ENCODE measurements at places on chromosomes 7 and 10. TPM values are rescaled to one million over a fixed set of nuclear protein-coding genes. Genes with fewer than 3 reads are reported as not detected.

Gene GRM3
- not detected for total RNA-seq

Gene ERV3-1
- total RNA-seq = 58.4 TPM

Gene GRM8
- total RNA-seq = 1.5 TPM

Gene TAC1
- 9.1 TPM for total RNA-seq

DNA sequence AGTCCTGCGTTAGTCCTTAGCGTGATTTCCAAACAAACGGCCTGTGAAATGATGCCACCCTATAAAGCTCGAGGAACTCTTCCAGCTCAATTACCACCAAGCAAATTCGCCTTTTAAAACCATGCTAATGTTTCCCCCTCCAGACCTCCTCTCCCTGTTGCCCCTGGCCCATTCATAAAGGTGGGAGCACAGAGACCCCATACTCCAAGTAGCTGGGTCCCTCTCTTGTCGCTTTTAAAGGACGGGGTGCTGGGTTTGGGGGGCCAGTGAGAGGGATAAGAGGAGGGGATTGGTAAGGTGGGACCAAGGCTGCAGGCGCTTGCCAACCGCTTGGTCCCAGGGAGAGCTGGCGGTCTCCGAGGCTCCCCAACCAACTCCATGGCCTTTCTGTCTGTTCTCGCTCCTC is 1.2 kb downstream of the HMX2 start:
- no peak for DNase-seq

DNA sequence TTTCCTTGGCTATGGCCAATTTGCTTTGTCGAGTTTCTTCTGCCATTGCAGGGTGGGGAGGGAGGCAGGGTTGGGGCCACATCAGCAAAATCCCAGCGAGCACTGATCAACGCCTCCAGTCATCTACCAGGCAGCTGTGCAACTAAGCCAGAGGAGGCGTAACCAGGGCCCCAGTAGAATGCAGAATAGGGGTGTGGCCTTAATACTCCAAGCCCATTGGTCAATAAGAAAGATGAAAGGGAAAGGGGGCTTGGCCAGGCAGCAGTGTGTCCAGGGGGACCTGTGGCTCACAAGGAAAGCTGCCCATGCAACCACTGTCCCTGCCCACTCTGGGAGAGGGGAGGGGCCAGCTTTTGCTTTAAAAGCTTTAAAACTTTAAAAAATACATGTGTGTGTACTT is 21.5 kb upstream of the GGCT start:
- no peak for DNase-seq

GRCh38 chr10:110307805-110308204 is 3.1 kb upstream of the SMNDC1 start:
- no peak for DNase-seq

DNA sequence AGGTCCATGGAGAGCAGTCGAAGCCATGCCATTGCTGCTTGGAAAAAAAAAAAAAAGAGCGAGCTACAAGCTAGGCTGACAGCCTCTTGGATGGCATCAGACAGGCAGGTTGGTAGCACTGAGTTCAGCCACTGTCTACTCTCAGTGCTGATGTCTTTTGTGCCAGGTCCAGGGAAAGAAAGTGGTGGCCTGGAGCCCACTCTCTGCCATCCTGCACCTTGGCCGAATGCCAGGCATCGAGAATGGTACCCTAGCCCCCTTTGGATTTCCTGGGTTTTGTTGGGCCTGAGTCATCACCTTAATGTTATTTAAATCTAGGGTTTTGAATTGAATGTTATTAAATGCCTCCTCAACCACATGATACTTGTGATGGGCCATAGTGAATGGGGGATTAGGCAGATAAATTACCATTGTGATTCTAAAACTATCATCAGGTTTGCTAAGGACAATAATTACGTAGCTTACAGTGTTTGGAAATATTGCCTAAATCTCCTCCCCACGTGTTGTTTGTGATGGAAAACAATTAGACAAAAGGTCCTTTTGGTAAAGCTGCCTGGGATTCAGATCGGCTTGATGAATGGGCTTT is 195.7 kb upstream of the GPR26 start:
- DNase-seq = no peak

GRCh38 chr10:7561985-7562384 is 104.8 kb downstream of the ITIH5 start:
- no peak for DNase-seq

DNA sequence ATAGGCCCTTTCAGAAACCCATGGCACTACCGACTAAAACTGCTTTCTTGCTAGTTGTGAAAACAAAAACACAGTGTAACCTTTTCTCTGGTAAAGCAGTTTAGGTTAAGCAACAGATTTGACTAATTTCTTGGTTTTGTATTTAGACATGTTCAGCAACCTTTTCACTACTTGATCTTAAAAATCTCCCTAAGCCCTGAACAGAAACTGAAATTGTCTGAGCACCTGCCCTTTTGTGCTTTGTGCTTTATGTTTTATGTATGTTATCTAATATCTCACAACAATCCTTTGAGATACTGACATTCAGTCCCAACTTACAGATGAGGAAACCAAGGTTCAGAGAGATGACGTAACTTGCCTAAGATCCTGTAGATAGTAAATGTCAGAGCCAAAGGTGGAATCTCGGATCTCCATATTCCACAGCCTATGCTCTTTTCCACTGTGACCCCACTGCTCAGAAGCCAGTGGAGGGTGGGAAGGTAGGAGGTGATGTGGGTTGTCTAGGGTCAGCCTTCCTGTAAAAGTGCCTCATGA is 146.6 kb downstream of the LCOR start:
- no peak for DNase-seq

GRCh38 chr10:53434413-53434812 is 661.8 kb upstream of the MBL2 start:
- no peak for DNase-seq
